ENCODE measurements at places on chromosomes 7 and 10.

- DNase-seq: no peak
These were observed 30.3 kb upstream of the KEL start for GRCh38 chr7:142992427-142992826.

- no peak for DNase-seq
These were observed 312.1 kb downstream of the PRKG1 start for GRCh38 chr10:51386248-51386885.

DNA sequence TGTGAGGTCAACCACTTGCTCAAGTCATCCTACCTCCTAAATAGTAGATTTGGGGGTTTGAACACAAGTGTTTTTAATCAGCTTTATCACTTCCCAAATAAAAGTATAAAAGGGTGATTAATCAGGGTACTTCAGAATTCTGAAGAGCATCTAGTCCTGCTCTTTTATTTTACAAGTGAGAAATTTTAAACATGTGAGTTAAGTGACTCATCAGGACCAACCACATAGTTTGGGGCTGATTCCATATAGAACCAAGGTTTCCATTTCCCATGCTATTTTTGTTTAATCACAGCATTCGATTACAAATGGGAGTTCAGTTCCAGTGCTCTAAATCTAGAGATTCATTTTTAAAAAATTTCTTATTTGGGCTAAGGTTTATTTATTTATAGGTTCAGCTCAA, 113.4 kb downstream of the GPR158 start:
- no peak for DNase-seq

DNA sequence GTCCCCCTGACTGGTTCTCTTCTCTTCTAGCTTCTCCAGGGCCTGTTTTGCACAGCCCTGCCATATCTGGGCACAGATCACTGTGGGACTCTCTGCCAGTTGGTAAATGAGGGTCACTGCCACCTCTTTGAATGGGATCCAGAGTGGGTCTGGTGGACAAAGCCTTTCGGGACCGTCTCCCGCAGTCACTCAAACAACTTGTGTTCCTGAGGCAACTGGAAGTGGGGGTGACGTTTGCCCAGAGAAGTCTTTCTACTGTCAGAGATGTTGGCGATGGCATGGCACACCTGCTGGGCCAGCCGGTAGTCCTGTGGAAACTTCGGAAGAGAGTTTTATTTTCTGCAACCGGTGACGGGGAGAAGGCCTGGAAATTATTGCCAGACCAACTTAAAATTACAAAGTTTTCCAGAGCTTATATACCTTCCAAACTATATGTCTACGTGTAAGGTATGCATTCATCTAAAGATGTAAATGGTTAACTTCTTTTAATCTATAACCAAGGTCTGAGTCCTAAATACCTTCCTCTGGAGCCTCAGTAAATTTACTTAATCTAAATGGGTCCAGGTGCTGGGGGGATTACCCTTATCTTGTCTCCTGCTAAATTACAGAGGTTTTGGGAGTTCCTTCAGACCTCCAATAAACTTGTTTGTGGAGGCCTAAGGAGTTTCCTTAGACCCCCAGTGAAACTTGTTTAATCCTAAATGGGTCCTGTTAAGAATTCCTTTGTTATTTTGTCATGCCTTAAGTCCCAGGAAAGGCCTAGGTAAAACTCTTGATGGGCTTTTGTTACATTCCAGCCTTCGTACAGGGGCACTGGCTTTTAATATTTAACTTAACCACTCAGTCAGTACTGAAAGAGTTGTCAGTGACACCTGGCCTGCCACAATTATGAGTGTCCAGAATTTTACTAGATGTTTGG, 94.0 kb downstream of the NPSR1 start:
- DNase-seq: no peak

GRCh38 chr10:69880301-69881081, 78.8 kb downstream of the COL13A1 start:
- no peak for DNase-seq

GRCh38 chr7:148334441-148334956, 256.1 kb upstream of the C7orf33 start:
- DNase-seq: no peak

DNA sequence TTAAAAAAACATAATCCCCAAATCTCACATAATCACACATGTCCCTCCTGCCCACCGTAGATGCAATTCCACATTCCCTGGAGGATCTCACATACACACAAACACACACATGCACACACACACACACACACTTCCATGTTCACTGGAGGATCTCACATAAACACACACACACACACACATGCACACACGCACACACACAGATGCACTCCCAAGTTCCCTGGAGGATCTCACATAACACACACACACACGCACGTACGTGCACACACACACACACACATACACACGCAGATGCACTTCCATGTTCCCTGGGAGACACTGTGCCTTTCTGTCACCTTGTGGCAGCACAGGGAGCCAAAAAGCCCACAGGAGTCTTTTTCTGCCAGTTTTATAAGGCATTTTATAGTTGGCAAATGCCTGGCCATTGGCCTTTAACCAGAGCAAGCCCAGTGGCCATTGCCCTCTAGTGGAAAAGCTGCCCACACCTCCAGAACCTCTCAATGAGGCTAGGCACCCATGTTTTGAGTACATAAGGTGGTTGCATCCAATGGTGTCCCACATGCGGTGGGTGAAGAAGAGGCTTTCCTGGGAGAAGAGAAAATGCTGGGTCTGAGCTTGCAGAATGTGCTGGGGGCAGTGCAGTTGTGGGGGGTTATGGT, 115.4 kb upstream of the ACBD5 start:
- no peak for DNase-seq

DNA sequence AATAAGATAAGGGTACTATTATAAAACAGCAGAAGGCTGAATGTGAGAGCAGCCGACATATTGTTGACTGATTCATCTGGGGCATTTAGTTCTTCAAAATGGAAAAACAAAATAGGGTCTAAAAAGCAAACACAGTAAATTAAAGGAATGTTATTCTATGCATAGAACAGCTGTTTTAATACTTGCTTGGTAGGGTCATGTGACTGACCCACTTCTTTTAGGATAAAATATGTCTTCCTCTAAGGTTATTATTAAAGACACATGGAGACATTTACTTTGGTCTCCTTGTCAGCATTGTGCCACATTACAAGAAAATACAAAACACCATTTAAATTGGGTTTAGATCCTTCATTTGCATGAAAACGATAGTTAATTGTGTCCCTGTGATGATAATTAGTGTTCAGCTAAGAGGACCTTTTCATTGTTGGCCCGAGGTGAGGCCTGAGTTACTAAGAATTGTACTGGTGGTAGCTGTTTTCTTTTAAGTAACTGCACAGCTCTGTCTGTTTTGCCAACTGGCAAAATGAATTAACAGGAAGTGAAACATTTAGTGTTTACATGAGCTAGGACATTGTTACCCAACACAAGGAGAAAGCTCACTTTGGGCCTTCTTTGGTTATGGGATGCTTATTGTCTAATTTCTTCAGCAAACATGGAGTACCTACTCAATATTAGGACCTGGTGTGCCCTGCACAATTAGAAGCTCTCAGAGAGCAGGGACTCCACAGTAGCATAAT, 764.4 kb downstream of the LRMDA start:
- DNase-seq: no peak

- no peak for DNase-seq
These were observed 91.9 kb downstream of the CNTNAP2 start for GRCh38 chr7:146208492-146208891.

- no peak for DNase-seq
These were observed 52.0 kb upstream of the FIGNL1 start for GRCh38 chr7:50502001-50502684.

- no peak for DNase-seq
These were observed 13.6 kb downstream of the WBP1L start for GRCh38 chr10:102757323-102757722.

- no peak for DNase-seq
These were observed 1.0 kb downstream of the CNPY1 start for GRCh38 chr7:155545348-155545747.

GRCh38 chr7:40793132-40793531, 658.3 kb downstream of the SUGCT start:
- DNase-seq: no peak

- DNase-seq: no peak
These were observed 98.8 kb downstream of the CACNB2 start for GRCh38 chr10:18238870-18239485.

GRCh38 chr7:100639995-100640516, 1.3 kb downstream of the TFR2 start:
- DNase-seq: no peak

GRCh38 chr10:69333205-69333604, 54.9 kb downstream of the HK1 start:
- no peak for DNase-seq

DNA sequence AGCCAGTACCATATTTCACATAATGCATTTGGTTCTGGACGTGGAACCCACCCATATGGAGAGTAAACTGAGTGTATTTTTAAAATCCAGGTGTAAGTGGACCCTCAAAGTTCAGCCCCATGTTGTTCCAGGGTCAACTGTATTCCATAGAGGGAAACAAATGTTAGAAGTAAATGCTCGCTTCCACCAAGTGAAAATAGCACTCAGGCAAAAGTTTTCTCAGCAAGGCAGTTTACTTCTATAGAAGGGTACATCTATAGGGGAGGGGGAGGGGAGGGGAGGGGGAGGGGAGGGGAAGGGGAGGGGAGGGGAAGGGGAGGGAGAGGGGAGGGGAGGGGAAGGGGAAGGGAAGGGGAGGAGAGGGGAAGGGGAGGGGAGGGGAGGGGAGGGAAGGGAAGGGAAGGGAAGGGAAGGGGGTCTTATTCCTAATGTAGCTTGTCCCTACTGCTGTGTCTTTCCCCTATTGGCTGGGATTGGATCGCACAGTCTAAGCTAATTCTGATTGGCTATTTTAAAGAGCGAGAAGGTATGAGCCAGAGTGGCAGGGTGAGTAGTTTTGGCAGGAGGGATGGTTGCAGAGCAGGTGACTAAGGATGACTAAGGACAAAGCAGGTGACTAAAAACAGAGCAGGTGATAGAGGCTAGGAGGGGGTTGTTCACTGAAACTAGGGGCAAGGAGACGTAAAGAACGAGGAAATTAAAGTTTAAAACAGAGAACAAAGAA, 29.1 kb downstream of the GARIN1A start:
- no peak for DNase-seq

GRCh38 chr7:44114586-44115310, 8.6 kb downstream of the POLD2 start:
- no peak for DNase-seq

GRCh38 chr10:112327678-112328077, 44.5 kb downstream of the TECTB start:
- no peak for DNase-seq

- DNase-seq: no peak
These were observed 19.2 kb downstream of the GNA12 start for GRCh38 chr7:2824678-2825461.

- peak; percentile 23 for DNase-seq
These were observed 882 bp upstream of the GAL3ST4 start for GRCh38 chr7:100169147-100169850.

GRCh38 chr7:134599371-134599770, 47.3 kb upstream of the BPGM start:
- DNase-seq: no peak

DNA sequence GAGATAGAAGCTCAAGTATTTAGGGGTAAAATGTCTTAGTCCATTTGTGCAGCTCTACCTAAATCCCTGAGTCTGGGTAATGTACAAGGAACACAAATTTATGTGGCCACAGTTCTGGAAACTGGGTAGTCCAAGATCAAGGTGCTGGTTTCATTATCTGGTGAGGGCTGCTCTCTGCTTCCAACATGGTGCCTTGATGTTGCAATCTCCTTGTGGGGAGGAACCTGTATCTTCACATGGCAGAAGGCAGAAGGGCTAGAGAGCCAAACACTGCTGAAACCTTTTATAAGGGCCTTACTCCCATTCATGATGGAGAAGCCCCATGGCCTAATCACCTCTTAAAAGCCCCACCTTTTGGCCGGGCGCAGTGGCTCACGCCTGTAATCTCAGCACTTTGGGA, 8.7 kb upstream of the BAZ1B start:
- no peak for DNase-seq

DNA sequence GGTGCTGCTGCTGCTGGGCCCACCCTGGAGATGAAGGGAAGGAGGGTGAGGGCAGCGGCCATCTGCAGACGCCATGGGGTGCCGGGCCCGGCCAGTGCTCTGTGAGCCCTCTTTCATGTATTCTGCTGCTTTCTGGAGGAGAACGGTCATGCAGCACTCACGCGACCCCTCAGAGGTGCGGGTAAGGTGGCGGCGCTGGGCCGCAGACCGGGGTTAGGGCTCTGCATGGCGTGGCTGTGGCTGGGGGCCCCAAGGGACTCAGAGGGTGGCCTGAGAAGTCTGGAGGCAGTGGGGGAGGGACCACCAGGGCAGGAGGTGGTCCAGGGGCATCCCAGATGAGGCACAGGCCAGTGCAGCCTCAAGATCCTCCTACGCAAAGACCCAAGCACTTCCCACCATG, 275.5 kb downstream of the ELFN1 start:
- no peak for DNase-seq

DNA sequence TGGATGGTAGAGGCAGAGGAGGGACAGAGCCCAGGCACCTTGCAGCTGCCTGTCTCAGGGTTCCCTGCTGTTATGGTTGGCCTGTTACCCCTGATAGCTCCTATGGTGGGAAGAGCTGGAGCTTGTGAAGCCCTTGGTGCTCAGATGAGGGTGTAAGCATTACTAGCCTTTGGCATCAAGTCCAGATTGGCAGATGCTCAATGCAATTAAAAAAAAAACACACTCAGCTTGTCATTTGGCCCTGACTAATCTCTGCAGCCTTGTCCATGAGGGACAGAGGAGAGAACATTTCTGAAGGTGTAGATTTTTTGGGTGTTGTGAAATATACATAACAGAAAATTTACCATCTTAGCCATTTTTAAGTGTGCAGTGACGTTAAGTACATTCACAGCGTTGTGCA, 86.3 kb downstream of the PLPP4 start:
- DNase-seq: no peak

DNA sequence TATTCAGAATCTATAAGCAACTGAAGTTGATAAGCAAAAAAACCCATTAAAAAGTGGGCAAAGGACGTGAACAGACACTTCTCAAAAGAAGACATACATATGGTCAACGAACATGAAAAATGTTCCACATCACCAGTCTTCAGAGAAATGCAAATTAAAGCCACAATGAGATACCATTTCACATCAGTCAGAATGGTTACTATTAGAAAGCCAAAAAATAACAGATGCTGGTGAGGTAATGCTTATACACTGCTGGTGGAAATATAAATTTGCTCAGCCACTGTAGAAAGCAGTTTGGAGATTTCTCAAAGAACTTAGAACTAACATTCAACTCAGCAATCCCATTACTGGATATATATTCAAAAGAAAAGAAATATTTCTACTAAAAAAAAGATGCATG, 332.8 kb upstream of the PLXDC2 start:
- no peak for DNase-seq

GRCh38 chr7:138387755-138388475, 72.1 kb upstream of the TRIM24 start:
- DNase-seq: no peak

Measured in CD4-positive, alpha-beta T cell treated with Interleukin-1 beta for 1 hour (primary cell).